CD4-positive, alpha-beta T cell treated with Interferon alpha-2 for 1 hour (primary cell): ENCODE measurements at places on chromosomes 3 and 15.
A peak's percentile ranks its signal among the peaks of the same experiment; 100 is the strongest.

- DNase-seq, result no peak
These were observed 393.3 kb upstream of the WNT5A start for GRCh38 chr3:55880357-55880756.

GRCh38 chr3:182241766-182242488 lies 530.2 kb downstream of the SOX2 start:
- no peak for DNase-seq

DNA sequence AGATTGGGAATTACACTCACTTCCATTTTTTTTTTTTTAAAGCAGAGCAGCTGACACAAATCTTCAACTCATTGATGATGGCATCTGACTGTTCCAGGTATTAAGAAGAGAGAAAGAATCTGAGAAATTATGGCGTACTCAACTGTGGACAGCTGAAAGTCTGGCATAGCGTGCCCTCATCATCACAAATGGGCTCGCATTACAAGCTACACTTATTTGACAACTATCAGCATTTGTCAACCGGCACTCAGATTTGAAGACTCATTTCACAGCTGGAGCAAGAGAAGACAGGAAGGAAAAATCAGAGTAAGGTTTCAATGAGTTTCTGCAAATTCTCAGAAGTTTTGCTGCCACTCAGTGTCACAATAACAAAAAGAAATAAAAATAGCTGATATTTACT lies 235.9 kb downstream of the ATP8B4 start:
- no peak for DNase-seq

- DNase-seq, result no peak
These were observed 122.2 kb upstream of the CHRM5 start for GRCh38 chr15:33846142-33846541.

DNA sequence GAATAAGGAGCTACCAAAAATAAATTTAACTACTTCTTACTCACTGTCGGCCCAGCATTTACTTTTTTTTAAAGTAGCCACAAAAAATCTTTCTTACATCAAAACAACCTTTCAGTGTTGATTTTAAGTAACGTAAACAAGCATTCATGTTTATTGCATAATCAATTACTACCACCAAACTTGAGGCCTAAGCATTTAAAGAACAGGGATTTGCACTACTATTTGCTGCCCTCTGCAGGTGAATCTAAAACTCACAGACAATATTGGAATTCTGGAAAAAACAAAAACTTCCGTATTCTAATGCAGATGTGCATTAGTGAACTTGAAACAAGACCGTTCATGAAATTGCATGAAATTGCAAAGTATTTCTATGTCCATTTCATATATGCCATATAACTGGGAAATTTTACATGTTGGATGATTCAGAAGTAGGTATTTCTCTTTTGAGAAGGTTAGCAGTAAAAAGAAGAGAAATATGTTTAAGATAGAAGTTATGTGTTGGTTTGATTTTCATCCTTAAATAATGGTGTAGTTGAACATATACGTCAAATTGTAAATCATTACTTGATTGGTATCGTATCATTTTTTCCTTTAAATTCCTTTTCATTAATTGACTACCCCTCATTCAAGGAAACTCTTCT lies 55.6 kb downstream of the CGGBP1 start:
- DNase-seq, result no peak

- no peak for DNase-seq
These were observed 806.5 kb downstream of the OTOL1 start for GRCh38 chr3:162302983-162303624.

DNA sequence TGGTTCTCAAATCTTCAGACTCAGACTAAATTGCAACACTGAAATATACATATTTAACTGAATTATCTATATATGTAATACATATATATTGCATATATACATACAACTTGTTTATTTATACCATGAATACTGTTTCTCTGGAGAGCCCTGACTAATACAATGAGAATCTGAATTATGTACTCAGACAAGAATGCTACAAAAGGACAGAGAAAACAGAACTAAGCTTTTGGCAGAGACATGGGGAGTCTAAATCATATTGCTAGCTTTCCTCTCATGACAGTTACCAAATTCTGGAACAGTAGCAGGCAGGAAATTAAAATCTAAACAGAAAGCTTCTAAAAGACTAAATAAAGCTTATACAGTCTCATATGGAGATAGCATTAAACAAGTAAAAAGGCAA lies 142.4 kb upstream of the KCNMB2 start:
- no peak for DNase-seq

DNA sequence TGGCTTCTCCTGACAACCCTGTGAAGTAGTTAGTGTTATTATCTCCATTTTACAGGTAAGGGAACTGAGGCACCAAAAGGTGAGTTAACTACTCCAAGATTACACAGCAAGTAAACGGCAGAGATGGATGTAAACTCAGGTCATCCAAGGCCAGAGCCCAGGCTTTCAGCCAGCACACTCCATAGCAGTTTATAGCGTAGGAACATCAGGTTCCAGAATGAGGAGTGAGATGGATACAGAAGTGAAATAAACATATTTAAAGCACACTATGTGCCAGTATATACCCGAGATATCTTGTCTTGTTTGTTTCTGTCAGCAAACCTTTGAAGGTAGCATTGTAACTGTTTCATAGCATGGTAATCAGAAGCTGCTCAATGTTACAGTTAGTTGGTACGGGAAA lies 279.0 kb downstream of the OXSM start:
- DNase-seq, result no peak

DNA sequence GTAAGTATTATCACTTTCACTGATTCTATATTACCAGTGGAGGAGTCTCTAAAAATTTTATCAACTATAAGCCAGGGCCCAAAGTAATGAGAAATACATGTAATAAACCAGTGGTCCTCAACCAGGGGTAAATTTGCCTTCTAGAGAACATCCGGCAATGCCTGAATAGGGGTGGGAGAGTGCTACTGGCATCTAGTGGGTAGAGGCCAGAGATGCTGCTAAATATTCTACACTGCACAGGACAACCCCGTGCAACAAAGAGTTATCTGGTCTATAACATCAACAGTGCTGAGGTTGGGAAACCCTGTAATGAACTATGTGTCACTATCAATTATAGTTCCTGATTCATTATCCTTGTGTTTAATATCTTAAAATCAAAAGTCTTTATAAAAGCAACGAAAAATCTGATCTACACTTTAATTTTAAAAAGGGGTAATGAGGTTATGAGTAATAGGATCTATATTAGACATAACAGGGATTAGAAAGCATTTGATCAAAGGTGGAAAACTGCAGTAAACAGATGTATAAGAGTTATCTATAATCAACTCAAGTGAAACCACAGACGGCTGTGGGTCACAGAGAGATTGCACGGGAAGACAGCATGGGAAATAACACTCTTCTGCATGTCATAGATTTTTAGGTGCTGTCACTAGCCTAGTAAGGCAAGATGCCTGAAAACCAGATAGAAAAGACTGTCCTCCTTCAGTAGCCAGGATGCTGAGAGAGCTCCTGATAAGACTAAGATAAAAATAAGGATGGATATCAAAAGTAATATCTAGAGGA lies 2.0 kb downstream of the LYSMD2 start:
- peak; percentile 59 for DNase-seq

GRCh38 chr3:33994568-33994967 lies 196.1 kb downstream of the PDCD6IP start:
- DNase-seq, result no peak

DNA sequence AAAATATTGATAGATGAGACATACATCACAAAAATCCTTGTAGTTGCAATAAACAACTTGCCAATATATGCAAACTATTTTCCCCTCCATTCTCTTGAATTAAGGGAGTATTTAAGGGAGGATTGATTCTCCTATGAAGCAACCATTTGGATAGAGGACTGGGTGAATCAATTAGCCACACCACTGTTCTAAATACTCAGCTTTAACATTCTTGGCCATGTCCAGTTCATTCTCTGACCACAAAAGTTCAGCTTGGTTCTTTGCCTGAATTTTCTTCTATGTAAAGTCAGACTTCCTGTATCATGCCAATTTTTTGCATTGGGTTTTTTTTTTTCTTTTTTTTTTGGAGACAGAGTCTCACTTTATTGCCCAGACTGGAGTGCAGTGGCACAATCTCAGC lies 15.8 kb upstream of the SEC11A start:
- DNase-seq, result no peak

GRCh38 chr3:139339219-139339906 lies 4.5 kb upstream of the MRPS22 start:
- DNase-seq, result no peak

DNA sequence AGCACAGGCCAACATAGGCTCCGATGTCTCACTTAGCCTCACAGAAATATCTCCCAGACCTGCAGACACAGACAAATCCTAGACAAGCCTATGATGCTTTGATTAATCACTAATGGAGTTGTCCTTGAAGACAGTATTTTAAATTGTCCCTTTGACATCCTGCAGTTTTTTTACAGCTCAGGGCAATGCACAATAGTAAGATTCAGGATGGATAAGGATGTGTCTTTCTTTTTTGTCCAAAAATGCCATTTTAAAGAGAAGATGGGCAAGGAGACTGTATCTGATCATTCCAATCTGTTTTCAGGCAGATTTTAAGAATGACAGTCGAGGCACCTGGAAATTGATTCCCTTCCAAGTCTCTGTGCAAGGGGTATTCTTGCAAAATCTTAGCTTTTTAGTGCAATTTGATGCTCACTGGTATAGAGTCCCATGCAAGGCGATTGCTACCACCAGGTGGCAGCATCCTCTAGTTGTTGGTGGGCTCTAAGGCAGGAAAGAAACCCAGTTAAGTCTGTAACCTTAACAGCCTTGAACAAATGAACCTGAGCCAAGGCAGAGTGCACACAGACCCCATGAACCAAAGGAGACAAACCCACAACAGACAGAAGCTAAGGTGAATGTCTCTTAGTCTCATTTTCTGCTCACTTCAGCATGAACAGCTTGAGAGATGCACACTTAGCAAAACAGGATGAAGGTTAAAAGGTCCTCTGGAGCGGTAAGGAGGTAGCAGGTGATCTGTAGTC lies 51.2 kb upstream of the MINAR1 start:
- peak; percentile 65 for DNase-seq

- DNase-seq, result no peak
These were observed 16.3 kb upstream of the LRRFIP2 start for GRCh38 chr3:37190667-37191066.

DNA sequence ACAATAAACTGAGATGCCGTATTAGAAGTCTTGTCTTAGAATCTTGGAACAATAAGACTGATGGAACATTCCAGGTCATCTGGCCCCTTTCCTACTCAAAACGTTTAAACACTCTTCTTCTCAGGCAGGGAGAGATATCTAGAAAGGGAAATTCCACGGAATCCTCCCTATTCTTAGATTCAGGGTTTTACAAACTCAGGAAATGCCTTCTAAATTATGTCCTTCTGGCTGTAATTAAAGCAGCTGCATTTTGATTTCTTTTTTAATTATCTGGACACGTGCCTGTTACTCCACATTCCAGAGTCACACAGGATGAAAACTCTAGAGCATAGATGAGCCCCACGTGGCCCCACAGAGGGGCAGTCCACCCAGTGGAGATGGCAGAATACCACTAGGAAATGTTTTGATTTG lies 41.5 kb upstream of the MTMR10 start:
- DNase-seq, result no peak

DNA sequence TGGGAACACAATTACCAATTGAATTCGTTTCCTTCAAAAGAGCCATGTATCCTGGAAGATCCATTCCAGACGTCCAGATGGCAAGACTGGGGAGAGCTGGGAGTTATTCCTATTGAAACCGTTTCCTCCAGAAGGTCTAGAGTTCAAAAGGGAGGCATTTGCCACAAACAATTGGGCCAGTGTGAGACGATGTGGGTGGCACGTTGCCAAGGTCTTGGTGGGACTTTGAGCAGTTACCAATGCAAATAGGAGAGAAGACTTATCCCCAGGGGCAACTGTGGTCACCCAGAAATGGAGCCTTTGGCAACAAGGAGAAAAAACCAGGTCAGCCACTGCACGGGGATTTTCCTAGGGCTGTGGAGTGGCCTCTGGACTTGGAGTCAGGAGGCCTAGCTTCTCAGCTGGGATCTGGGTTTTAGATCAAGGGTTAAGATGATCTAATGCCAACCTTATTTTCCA lies 29.6 kb upstream of the TLE3 start:
- DNase-seq, result no peak

DNA sequence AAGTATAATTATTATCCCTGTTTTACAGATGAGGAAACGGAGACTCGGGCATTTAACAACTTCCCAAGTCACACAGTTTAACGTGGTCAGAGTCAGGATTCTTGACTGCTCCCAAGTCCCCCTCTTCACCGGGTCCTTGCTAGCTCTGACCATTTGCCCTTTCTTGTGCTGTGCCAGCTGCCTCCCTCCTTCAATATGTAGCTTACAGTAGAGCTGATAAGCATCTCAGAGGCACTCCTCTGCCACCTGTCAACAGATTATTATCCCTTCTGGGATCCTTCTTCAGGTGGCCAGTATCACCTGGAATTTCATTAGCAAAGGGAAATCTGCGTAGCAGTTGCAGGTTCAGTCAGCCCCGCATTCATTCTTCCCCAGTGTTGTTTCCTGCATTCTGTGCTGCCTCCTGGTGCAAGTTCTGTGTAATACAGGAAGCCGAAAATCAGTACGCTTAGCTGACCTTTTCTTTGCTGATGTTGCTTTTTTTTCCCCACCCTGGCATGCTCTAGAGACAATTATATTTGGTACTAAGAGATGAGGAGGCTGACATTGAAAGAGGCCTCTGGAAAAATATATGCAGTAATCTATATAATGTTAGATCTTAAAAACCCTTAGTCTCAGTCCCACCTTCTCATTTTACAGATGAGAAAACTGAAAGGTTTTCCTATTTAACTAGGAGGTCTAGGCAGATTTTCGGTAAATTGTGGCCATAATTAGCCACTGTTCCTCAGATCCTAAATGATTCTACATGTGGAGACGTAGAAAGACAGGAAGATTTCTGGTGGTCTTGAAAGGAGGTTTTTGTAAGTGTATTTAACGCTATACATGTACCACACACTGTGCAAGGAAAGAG lies 24.8 kb downstream of the TMOD2 start:
- peak; percentile 68 for DNase-seq

DNA sequence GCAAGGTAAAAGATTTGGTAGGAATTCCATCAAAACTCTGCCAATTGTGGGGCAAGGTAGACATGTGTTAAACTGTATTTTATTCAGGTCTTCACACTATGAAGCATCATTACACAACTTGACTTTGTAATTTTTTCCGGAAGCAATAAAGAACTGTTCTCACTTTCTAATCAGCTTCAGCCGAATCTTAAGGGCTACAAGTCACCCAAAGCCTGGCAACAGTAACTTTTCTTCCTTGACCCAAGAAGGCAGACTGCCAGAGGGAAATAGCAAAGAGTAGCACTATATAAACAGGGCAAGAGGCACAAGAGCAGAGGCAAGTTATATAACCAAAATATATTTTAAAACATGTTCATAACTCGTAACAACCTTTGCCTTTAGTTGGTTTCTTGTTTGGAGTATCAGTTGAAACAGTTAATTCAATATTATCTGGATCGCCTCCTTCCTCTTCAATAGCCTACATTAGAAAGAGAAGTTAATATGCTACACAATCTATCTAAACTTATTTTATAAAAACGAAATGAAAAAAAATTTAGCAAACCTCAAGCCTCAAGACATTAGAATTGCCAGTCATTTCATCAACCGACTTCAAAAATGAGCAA lies 1.4 kb downstream of the SLTM start:
- peak; percentile 21 for DNase-seq

DNA sequence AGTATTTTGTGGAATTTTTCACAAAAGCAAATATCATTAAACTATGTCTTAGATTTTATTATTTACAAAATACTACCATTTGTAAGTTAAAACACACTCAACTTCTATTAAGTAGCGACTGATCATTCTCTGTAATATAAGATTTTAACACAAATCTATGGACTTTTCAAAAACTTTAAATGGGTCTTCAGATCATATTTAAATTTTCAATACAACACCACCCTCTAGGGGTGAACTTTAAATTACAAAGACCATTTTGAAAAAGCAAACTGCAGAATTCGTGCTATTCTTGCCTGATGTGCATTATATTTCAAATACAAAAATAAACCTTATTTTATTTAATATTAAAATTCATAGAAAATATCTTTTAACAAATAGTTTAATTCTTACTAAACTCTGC lies 8.2 kb upstream of the VGLL4 start:
- DNase-seq, result no peak
